ENCODE measurements at places on chromosomes 12 and 14.

- DNase-seq: no peak
Measured at GRCh38 chr12:9721394-9722092, 11.4 kb downstream of the CLECL1 start.

DNA sequence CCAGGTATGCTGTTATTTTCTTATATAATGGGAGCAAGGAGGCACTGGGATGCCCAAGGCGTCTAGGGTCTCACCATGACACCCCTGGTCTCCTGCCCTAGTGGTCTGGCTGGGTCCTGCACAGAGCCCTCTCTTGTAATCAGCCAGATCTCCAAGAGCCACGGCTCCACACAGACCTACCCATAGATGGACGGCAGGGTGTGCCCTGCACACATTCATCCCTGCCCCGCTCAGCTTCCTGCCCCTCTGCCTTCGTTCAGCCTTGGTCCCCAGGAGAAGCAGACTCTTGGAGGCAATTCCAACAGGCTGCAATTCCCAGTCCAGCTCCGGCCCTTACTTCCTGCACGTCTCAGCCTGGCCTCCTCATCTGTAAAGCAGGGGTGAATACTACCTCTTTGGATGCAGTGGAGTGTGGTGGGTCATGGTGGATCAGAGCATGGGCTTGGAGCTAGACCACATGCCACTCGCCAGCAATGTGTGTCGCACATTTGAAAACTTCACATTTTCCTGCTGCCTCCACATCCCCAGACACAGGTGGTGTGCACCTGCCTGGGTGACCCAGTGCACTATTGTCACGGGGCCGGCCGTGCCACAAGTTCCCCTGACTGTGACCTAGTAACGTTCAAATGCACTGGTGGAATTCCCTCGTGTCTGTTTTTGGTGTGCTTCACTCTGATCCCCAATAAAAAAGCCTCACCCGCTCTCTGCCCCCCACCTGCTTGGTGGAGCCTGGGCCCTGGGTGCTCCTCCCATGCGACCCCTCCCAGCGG lies 171.1 kb upstream of the PRMT8 start:
- no peak for DNase-seq

GRCh38 chr12:104376650-104377513 lies 73.3 kb downstream of the EID3 start:
- no peak for DNase-seq

DNA sequence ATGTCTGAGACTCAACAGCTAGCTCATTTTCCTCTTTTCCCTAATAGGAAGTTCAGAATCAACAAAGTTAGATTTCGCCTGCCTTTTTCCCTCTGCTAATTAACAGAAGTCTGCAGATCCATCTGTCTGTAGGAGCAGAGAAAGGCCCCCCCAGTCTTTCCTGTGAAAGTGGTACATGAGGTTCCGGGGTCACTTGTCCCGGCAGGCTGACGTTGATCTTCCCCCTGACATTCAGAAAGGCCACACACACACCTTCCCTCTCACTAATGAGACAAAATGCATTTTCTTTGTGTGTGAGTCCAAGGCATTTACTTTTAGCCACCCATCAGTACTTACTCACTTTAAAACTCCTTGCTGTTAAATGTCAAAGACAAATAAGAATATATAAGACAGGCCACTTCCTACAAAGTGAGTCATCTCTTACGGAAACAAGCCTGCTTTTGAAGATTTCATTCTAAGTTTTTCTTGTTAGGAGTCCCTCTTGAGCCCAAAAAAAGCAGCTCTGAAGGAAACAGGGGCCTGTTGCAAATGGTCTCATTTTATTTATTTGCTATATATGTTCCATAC lies 138.7 kb downstream of the TTC7B start:
- peak; percentile 11 for DNase-seq

DNA sequence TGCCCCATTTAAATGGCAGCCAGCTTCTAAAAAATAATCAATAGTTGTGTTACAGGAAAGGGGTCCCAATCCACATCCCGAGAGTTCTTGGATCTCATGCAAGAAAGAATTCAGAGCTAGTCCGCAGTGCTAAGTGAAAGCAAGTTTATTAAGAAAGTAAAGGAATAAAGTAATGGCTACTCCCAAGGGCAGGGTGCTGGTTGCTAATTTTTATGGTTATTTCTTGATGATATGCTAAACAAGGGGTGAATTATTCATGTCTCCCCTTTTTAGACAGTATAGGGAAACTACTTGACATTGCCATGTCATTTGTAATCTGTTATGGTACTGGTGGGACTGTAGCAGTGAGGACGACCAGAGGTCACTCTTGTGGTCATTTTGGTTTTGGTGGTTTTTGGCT lies 591.3 kb downstream of the LRFN5 start:
- no peak for DNase-seq

DNA sequence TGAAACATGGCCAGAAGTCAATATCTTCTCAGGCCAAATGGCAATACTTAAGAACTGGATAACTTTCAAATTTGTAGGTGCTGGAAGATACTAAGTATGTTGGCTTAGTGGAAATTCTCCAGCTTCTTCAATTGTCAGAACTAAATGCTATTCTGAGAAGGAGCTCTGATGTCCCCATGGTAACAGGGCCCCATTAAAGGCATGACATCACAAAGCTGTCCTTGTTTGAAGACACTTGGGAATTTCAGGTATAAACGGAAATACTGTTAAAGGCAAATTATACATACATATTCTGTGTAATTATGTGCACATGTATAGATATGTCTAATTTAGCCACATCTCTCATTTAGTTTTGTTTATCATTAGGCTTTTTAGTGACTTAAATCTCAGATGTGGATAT lies 210.0 kb upstream of the SEL1L start:
- DNase-seq: no peak

DNA sequence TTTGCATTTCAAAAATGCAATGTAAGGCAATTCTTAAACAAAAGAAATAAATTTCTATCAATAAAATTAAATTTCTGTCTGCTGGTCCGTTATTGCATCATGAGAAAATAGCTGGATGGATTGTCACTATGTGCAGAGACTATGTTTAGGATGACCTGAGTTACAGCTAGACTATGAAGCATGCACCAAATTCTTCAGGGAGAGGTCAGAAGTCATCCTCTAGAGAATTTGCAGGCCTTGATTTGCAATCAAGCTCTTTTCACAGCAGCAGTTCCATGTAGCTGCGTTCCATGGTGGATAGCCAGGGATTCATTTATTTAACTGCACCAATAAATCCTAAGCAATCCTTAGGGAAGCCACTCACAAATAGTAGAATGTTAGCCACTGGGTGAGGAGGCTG lies 253.7 kb downstream of the MSRB3 start:
- DNase-seq: no peak

- DNase-seq: no peak
Measured at GRCh38 chr12:116009805-116010204, 267.7 kb downstream of the MED13L start.
